ENCODE measurements at places on chromosomes 13 and 19.

DNA sequence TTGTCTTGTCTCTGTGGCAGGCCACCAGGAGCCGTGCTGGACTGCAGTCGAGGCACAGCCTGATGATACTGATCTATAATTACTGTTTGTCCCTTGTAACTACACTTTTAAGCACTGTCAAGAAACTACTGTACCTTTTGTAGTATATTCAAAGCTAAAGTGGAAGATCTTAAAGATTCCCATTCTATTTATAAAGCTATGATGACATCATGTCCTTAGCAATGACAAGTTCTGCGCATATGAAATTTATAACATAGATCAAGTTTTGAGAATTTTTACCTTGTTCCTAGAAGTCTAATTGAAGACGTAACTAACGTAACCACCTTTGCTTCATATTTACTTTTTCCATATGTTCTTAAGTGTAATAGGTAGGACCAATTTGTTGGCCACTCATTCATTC lies 56.8 kb upstream of the LATS2 start:
- no peak for DNase-seq

GRCh38 chr19:40217934-40218890 lies at the start of gene TTC9B:
TTC9B (minus strand) TSS chr19:40218384; CDS start chr19:40218381, 3 bp downstream.
- DNase-seq, result no peak

- no peak for DNase-seq
Measured at GRCh38 chr19:28485292-28485691, 727.7 kb downstream of the UQCRFS1 start.

- no peak for DNase-seq
Measured at GRCh38 chr13:111554539-111555267, 234.3 kb downstream of the TEX29 start.

GRCh38 chr13:112102243-112102642 lies 35.3 kb downstream of the SOX1 start:
- no peak for DNase-seq

GRCh38 chr13:83450591-83450990 lies 431.7 kb downstream of the SLITRK1 start:
- DNase-seq, result no peak

GRCh38 chr13:109655206-109655600 lies 131.2 kb downstream of the IRS2 start:
- no peak for DNase-seq

DNA sequence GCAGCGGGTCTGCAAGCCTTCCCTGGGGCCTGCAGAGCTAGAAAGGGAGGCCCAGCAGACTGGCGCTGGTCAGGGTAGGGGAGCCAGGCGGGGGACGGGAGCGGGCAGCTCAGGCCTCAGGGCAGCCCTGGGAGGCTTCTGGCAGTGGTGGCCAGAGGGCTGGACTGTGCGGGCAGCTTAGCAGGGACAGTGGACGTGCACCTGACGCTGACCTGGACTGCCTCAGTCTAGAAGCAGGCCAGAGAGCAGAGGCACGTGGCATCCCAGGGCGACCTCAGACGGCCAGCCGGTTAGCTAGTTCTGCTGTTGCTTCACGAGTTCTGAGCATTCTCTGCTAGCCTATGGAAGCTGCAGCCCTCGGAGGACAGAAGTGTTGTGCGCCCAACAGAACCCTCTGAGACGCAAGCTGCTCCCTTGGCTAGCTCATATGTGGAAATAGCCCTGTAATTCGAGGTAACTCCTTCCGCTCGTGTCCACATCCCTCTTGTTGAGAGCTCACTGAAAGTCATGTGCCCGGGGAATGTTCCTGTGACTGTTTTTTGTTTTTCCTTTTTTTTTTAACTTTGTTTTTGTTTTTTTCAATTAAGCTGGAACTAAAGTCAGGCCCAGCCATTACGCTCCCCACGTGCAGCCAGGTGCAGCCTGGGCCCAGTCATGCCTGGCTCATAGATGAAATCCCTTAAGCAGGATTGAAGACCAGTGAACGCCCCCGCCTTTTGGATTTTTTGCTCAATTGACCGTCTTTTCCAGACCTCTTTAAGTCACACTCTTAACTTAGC lies 1.9 kb upstream of the FAM174C start:
- no peak for DNase-seq

DNA sequence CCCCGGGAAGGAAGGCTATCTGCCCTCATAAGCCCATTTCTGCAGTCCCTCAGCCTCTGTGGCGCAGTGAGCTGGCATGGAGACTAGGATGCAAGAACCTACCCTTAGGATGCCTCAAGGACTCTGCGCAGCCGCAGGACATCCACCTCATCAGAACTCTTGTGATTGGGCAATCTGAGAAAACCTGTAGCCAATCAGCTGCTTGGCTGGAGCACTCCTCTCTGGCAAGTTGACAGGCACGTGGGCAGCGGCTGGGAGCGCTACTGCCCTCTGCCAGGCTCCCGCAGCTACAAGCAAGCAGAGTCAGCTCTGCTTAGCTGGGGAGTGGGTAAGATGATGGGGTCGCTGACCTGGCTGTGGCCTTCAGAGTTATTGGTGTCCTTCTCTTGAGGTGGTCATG lies 1.5 kb upstream of the ECSIT start:
- no peak for DNase-seq

GRCh38 chr19:31318790-31319425 lies 30.3 kb downstream of the TSHZ3 start:
- DNase-seq, result no peak

GRCh38 chr19:4474514-4475022 lies 2.5 kb downstream of the HDGFL2 start:
- no peak for DNase-seq

DNA sequence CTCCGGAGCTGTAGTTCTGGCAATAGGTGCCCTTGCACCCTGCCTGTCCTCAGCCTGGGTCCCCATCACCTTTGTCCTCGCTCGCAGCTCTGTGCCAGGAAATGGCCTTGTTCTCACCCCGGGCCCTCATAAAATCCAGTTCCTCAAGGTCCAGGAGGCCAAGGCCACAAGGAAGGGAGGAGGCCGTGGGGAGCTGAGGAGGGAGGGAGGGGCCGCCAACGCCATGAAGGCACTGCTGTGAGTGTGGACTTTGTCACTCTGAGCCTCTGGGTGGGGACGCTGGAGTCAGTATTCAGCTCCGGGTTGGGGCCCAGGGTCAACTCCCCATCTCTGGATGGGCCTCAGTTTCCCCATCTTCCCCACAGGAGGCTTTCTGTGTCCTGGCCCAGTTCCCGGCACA lies 9.2 kb upstream of the GNA11 start:
- DNase-seq, result no peak

GRCh38 chr19:10984166-10984735 lies 23.4 kb downstream of the SMARCA4 start:
- no peak for DNase-seq

DNA sequence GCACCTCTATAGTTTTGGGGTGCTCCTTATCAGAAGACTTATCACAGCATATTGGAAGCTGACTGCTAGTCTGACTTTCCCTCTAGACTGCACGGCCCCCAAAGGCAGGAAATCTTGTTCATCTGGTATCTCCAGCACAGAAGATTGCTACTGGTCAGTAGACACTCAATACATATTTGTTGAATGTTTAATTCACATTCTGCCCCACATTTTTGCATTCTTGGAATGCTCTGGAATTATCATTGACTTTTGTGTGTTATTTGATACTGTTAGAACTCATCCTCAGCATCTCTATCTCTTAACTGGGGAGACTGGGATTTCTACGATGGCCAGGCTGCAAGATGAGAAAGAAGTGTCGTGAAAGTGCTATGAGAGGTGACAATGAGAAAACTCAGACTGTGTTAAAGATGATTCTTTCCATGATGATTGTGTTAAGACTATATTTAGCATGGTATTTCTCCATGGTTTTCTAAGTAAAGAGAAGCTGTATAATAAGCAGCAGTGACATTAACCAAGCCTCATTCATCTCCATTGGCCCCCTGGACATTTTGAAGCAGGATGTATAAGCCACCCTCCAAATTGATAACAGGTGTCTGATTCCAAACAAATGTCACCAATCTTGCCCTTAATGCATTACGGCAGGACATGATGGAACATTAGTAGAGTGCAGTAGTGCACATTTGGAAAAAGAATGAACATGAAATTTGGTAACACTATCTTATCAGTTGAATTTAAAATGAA lies 440.9 kb downstream of the RFC3 start:
- DNase-seq, result no peak

- DNase-seq, result peak; percentile 79
Measured at GRCh38 chr19:56594783-56595547, at the start of gene ZNF71. ZNF71 (plus strand) TSS chr19:56595302; CDS start chr19:56601559, 6,257 bp downstream.

DNA sequence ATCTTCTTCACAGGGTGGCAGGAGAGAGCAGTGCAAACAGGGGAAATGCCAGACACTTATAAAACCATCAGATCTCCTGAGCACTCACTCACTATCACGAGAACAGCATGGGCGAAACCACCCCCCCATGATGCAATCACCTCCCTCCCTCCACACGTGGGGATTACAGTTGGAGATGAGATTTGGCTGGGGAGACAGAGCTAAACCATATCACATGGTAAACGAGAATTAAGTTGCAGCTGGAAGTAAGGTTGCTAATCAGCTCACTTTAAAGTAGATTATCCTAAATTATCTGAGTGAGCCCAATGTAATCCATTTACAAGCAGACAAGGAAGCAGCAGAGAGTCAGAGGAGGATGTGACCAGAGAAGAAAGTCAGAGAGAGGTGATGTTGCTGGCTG lies 102.2 kb upstream of the IPO5 start:
- no peak for DNase-seq

DNA sequence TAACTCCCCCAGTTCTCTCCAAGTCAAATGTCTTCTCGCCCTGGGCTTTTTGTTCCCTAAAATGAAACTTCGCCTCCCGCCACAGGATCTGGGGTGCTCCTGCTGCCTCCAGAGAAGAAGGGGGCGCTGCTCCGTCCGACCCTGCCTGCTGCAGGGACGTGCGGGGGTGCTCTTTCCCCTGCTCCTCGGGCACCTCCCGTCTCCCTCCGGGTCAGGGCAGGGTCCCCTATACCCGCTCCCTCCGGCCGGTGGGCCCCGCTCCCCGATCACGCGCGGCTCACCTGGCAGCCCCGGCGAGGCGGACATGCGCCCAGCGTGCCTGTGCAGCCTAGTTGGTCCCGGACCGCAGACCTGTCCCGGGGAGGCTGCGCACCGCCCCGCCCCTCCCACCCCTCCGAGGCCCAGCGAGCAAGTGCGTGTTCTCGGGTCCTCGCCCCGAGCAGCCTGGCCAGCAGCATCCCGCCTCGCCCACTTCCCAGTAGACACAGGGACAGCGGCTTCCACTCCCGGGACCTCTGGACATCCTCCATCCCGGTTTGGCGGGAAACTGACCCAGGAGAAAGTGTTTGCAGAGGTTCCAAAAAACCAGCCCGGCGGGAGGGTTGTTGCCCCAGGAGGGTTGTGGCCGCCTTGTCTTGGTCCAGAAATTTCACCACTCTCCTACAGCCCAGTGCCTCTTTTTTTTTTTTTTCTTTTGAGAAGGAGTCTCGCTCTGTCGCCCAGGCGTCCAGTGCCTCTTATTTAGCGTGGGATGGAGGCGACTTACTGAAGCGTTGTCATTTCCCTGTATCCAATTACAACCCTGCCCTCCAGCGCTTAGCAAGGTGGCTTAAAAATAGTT lies at the start of gene OXGR1:
TSS of gene OXGR1 (minus strand) at position 460 of the 841 bp plus-strand sequence. CDS start 6,717 bp downstream, outside the sequence.
- DNase-seq, result no peak

GRCh38 chr13:28357247-28357825 lies 137.6 kb downstream of the FLT1 start:
- no peak for DNase-seq

DNA sequence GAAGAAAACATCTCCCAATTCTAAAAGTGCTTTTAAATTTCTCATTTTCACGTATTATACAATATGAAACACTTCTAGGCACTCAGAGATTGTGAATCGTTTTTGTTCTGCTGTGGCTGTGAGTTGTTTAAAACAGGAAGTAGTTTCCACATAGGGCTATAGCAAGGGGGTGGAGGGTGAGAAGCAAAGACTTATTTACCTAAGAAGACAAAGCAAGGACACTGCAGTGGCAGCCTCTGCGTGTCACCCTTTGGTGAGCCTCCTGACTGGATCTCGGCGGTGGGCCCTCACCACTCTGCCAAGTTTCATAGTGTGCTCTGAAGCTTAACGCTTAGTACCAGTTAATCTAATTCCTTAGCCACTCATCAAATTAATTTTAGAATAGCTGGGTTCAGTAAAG lies 56.8 kb downstream of the TNFSF13B start:
- no peak for DNase-seq

DNA sequence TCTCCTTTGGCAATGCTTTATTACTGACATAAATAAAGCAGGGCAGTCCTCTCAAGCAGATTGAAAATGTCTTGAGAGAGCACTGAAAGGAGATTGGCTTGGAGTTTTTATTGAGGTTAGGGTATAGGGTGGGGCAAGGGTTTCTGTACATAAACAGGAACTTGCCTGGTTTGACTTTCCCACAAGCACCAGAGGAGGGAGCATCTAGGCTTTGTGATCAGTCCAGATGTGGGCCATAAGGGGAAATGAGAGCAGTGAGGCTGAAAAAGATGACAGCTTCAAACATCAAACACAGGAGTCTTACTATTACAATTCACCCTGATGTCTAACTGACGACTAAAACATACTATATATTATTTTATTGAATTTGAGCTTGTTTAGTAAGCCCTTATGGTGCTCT lies 260.9 kb downstream of the MTUS2 start:
- DNase-seq, result no peak

DNA sequence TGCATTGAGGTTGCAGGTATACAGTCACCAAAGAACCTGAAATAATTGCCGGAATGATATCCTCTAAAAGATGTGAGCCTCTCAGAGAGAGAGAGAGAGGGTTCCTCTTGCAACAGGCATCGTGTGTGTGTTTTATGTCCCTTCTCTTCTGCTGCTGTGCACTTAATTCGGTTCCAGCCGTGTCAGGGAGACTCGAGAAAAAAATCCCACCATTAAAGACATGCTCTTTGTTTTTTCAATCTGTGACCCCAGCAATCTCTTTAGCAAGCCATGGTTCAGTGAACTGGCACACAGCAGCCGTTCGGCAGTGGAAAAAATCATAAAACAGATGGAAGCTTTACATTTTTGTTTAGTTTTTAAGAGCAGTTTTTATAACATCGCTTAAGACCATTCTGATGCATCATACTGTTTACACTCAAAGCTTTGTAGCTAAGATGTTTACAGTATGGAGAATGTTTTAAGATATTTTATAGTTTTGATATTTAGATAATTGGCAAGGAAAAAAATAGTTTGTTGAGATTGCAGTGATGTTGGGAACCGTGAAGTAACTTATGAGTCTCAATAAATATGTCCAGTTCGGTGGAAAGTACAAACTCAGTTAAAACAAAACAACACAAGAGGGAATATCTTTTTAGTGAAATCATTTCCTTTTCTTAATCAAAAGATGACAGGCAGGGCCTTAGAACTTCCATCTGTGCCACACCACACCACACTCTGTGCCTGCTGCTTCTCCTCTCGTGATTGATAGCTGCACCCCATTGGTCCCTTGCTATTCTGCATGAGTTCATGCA lies 31.2 kb upstream of the ZNF536 start:
- DNase-seq, result no peak

- DNase-seq, result no peak
Measured at GRCh38 chr19:4310247-4311121, 6.1 kb downstream of the FSD1 start.

- DNase-seq, result no peak
Measured at GRCh38 chr19:53509845-53510244, 28.1 kb upstream of the ZNF331 start.

DNA sequence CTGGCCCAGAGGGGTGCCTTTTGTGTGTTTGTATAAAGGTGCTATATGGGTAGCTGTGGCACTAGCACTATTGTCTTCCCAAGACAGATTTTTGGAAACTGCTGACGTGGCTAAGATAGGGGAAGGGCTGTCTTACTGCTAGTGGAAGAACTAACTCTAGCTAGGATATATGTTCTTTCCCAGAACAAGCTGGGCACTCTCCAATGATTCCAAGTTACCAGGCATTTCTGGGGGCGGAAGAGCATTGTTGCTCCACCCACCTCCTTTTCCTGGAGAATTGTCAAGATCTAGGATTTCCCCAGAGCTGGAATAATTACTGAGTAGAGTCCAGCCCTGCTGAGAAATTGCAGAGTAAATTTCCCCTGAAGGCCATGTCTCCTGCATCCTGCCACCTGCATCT lies 408.3 kb downstream of the KLF5 start:
- DNase-seq, result no peak

Data from activated CD4-positive, alpha-beta T cell treated with anti-CD3 and anti-CD28 coated beads for 1 hour (primary cell).